T1000 (cell line): ENCODE measurements at places on chromosomes 12 and 14.

DNA sequence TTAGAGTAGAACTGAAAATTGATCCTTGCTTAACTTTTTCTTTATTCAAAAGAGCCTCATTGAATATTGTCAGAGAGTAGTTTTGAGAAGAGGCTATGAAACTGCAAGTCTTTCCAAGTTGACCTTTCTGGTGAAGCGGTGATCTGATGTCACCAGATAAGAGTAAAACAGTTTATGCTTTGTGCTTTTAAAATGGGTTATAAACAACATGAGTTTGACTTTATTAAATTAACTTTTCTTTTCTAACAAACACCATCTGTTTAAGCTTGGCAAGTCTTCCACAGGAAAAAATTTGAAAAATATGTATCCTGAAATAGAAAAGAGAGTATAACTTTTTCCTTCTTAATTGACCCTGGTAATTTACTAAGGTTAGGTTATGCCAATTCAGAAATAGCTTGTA, 408.7 kb upstream of the NOVA1 start:
- DNase-seq = no peak

- no peak for DNase-seq
Measured at GRCh38 chr12:93390031-93390430, 12.3 kb downstream of the NUDT4 start.

DNA sequence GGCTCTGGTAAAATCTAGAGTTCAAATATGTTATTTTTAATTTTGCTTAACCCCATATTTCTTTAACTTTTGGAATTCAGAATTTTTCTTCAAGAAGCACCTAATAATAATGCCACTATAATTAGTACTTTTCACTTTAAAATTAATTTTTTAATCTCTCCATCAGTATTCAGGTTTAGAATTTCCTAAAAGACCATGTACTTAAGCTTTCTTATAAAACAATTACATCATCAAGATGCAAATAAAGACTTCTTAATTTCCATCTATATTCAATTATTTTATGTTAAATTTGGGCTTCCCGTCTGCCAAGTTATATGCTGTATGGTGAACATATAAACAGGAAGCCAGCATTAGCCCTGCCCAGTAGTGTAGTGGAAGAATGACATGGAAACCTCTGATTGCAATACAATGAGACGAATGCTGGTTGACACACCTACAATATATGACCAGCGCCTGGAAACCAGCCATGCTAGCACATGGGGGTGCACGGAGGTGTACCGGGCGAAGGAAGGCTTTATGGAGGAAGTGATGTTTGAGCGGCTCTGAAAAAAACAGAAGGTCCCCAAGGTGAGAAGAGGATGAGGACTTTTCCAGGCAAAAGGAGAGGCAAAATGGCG, 82.2 kb downstream of the LLPH start:
- no peak for DNase-seq

DNA sequence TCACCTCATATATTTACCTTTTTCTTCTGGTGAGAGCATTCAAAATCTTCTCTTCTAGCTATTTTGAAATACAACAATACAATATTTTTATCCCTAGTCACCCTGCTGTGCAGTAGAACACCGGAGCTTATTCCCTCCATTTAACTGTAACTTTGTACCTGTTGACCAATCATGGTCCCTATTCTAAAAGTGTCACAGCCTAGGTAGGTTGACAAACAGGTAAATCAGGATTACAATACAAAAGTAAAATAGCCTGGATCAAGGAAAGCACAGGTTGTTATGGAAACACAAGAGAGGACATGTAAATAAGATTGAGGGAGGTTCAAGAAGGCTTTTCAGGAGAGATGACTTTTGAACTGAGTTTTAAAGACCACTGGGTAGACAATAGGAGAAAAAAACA, 670.9 kb downstream of the DIO2 start:
- DNase-seq = no peak

DNA sequence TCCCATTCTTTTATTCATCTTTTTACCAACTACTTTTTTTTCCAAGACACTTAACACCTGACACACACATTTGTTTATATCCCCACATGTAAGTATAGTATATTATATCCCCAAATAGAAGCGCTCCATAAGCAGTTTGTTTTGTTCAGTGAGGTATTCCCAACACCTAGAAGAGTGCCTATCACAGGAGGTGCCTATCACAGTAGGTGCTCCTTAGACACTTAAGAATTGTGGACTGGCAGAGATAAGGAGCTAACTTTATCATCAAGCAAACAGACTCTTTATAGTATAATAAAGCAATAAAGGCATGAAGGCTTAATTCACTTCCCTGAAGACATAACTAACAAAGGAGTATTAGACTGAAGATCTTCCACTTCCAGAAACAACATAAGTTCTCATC, 29.1 kb downstream of the OSBPL8 start:
- no peak for DNase-seq

DNA sequence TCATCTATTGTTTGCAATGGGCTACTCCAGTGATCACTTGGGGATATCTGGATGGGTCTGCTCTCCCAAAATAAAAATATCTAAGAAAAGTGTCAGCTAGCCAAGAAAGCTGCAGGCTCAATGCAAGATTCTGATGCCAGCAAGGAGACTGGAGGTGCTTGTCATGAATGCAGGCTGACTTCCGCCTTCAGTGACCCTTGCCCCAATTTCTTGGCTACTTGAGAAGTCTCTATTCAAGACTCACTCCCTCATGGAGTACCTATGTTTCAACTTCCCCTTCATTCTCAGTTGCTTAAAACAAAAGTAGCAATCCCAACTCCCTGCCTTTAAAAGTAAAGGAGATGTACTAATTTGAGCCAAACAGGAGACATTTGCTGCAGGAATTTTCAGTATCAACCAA, 123.9 kb downstream of the GPR65 start:
- DNase-seq = no peak

GRCh38 chr14:92595267-92595666, 81.7 kb downstream of the RIN3 start:
- no peak for DNase-seq

GRCh38 chr12:21774358-21775132, at the start of gene KCNJ8:
KCNJ8 (minus strand) TSS chr12:21774706; CDS start chr12:21773616, 1,090 bp downstream.
- peak; percentile 68 for DNase-seq

DNA sequence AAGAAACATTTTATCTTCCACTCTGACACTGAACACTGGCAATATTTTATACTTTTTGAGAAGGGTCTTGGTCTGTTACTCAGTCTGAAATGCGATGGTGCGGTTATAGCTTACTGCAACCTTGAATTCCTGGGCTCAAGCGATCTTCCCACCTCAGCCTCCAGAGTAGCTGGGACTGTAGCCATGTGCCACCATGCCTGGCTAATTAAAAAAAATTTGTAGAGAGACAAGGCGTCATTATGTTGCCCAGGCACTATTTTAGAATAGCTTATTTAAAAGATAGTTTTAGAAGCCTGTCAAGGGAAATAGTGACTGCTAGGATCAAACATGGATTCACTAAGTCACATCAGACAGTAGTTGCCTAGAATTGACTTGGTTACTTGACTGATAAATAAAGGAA, 5.9 kb downstream of the ERC1 start:
- no peak for DNase-seq

GRCh38 chr12:13208533-13209435, 12.3 kb downstream of the EMP1 start:
- DNase-seq = no peak

DNA sequence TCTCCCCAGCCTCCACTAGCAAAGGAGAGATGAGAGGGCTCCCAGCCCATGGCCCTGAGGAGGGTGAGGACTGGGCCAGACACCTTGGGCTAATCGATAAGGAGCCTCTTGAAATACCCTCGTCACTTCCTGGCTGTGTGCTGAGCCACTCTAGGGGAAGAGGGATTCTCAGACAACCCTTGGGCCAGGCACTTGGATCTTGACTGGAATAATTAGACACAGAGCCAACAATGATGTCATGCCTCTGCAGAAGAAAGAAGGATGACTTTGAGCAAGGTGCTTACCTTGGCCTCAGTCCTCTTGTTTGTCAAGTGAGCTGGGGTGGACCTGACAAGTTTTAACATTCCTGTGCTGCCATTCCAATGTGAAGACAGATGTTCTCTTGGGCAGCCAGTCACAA, 83.1 kb downstream of the LRRC74A start:
- DNase-seq = no peak

DNA sequence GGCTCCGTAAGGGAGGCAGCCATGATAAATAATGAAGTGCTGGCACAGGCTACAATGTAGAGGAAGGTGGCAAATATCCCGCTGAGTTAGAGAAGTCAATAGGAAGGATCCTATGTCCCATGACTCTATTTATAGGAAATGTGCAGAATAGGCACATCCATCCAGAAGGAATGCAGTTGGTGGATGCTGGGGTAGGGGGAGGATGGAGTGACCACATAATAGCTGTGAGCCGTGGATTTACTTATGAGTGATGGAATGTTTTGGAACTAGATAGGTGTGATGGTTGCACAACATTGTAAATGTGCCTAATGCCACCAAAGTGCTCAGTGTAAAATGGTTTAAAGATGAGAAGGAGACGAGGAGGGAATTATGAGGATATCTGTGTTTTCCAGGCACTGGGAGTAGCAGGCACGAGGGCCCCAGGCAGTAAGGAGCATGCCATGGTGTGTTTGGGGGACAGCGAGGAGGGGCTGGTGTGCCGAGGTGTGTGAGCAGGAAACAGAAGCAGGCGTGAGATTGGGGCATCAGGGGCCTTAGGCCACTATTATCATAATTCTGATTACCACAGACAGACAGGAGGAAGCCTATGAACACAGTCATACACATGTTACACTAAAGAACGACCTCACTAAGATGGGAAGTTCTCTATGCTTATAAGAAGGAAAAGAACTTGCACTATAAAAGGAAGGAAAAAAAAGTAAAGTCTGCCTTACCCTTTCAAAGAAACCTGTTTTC, 837.3 kb upstream of the TMEM132C start:
- DNase-seq = no peak

DNA sequence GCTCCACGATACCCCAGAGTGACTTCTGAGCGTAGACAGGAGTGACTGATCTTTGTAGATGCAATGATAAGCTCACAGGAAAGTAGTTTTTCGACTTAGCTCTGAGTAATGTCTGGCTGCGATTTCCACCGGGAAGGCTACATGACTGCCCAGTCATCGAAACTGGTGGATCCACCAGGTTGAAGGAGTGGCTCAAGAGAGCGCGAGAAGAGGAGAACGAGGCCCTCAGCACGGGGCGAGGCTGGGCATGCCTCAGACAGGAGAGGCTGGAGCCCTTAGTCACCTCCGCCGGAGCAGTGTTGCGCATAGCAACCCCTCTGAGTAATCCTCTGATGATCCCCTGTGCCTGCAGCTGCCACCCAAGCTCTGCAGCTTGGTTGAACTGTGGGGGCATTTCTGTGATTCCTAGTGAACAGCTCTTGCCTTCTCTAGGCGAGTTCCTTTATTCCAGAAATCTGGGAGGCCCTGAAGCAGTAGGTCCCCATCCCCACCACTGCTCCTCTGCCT, 25.6 kb downstream of the ELK3 start:
- DNase-seq = peak; percentile 84

- DNase-seq = no peak
Measured at GRCh38 chr12:2233034-2233433, 180.2 kb downstream of the CACNA1C start.

DNA sequence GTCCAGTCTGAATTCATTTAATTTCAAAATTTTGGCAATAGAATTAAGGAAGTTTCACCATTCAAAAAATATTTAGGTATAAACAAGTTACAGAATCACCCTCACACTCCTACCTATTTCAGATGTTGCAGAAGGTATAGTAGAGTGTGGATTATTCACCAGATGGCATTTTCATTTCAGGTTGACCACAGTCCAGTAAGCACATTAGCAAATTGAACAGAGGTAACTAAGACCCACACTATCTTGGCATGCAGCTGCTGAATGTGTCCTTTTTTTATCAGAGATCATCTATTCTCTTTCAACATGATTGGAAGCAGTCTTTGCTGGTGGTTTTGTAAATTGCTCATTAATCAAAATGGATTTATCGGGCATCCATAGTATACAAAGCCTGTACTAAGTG, 151.8 kb upstream of the GARIN6 start:
- DNase-seq = no peak

DNA sequence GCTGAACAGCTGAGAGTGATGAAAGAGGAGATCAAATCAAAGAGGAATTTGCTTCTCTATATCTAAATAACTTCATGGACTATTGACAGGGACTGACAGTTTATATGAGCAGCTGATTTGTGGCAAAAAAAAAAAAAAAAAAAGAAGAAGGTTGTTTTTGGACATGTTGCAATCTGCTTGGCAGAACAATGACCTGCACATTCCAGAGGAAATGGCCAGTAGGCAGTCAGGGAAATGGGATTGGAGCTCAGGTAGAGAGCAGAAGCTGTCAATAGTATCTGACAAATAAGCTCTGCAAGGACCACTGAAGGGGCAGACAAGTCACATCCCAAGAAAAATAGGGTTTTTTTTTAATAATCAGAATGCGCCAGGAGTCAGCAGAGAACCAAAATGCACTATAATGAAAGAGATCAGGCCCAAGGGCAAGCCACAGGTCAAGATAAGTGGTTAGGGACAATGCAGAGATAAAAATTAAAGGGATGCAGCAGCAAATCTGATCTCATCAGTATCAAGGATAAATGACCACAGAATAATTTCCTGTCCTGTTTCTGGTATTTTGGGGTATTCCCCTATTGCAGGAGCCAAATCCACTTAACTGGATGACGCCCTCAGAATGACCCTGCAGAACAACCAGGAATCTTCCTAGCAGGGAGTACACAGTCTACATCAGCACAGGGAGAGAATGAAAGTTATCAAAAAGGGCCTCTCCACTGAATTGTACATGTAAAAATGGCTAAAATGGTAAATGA, 22.6 kb upstream of the DUSP16 start:
- no peak for DNase-seq

- no peak for DNase-seq
Measured at GRCh38 chr12:101004898-101005297, 205.1 kb downstream of the SLC5A8 start.

DNA sequence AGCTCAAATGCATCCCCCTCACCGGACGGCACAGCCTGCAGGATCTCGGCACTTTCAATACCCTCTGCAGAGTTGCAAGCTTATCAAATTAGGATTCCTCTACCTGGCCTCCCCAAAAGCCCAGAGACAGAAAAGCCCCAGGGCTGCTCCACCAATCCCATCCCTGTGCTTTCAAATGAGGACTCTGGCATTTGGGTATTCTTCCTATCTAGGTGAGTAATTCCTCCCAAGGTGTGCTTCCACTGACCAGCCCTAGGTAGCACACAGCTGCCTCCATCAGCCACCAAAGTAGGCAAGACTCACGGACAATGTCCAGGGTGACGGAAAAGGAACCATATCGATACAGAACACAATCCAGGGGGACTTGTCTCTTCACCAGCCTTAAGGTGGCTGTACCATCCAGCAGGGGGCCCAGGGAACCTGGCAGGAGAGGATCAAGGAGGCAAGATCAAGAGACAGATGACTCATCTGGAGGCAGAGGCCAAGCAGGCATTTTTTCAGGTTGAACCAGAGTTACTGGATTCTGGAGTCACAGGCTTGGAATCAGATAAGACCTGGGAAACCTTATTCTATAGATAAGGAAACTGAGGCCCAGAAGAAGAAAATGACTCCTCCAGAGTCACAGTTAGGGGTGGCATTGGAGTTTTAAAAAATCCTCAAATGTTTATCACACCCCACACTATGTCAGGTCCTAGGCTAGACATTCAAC, 9.9 kb downstream of the PMEL start:
- DNase-seq = no peak

GRCh38 chr12:27436768-27437167, 9.8 kb upstream of the SMCO2 start:
- DNase-seq = no peak

GRCh38 chr12:111368291-111368787, 556 bp downstream of the PHETA1 start:
- DNase-seq = no peak
